IPS DF 6.9 (cell line): ENCODE measurements at places on chromosomes 6 and 20.

GRCh38 chr20:35561671-35562070, 19.8 kb downstream of the ERGIC3 start:
- DNase-seq: no peak
- peaks cover 4% of the 10 kb centered on the region for H3K36me3 ChIP-seq
- no peaks in the 10 kb centered on the region for H3K27me3 ChIP-seq
- H3K4me3 ChIP-seq: no peak overlapping the region

- no peak for DNase-seq
- H3K4me3 ChIP-seq: no peak overlapping the region
- no peaks in the 10 kb centered on the region for H3K27me3 ChIP-seq
- 0 out of 2 replicates have a peak, but pooled peaks cover 1% of the 10 kb centered on the region for H3K4me1 ChIP-seq
- peaks cover 26% of the 10 kb centered on the region for H3K36me3 ChIP-seq
Observed at GRCh38 chr6:131910956-131911355, 40.2 kb downstream of the CCN2 start.

GRCh38 chr6:10170816-10171215, 244.1 kb downstream of the TFAP2A start:
- H3K4me1 ChIP-seq: no peaks in the 10 kb centered on the region
- H3K27ac ChIP-seq: no peak overlapping the region
- DNase-seq: no peak
- H3K4me3 ChIP-seq: no peak overlapping the region

DNA sequence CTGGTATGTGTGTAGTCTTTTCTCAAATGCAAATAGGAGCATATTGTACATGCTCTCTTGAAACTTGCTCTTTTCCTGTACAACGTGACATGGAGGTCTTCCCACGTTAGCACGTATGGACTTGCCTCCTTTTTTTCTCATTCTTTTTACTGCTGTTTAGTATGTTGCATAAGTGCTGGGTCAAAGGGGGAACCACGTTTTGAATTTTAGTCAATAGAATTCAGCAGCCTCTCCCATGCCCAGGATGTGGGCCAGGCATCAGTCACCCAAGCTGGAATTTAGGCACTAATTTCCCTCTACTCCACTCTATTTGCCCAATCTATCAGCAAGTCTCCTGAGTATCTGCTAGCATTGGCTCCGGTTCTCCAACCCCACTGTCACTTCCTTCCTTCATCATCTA, 41.5 kb upstream of the RNF24 start:
- no peaks in the 10 kb centered on the region for H3K36me3 ChIP-seq
- H3K4me3 ChIP-seq: no peak overlapping the region
- H3K4me1 ChIP-seq: 0 out of 2 replicates have a peak, but pooled peaks cover 2% of the 10 kb centered on the region
- no peaks in the 10 kb centered on the region for H3K27me3 ChIP-seq
- H3K27ac ChIP-seq: no peak overlapping the region

- no peaks in the 10 kb centered on the region for H3K27me3 ChIP-seq
- no peaks in the 10 kb centered on the region for H3K36me3 ChIP-seq
- DNase-seq: no peak
- no peak overlapping the region for H3K27ac ChIP-seq
- no peak overlapping the region for H3K4me3 ChIP-seq
Observed at GRCh38 chr20:40650707-40651106, 38.3 kb downstream of the MAFB start.

- H3K4me3 ChIP-seq: peak overlapping the region; percentile 72
- H3K27me3 ChIP-seq: no peaks in the 10 kb centered on the region
- H3K36me3 ChIP-seq: peaks cover 29% of the 10 kb centered on the region
- H3K4me1 ChIP-seq: no peaks in the 10 kb centered on the region
Observed at GRCh38 chr20:49276961-49277785, 684 bp downstream of the ZNFX1 start.

DNA sequence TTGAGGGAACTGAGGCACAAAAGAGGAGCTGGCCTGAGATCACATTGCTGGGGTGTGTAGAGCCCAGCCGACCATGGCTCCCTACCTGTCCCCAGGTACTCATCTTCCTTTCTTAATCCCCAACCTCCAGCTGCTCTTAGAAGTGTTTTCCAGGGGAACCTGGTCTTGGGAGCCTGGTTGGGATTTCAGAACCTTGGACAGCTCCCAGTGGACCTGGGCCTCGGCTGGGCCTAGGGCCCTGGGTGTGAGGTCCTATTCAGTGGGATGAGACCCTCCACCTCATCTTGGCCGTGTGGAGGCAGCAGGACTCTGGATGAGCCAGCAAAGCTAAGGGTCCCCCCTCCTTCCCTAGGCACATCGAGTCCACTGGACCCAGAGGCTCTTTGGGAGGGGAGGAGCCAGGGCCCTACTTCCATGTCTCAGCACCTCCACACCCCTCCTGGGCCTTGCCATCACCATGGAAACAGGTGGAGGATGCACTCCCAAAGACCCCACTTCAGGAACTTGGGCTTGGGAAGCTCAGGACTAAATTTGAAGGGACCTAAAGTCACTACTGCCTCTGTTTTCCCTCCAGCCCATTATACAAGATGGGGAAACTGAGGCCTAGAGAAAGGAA, 38.5 kb downstream of the DLGAP4 start:
- peaks cover under 1% of the 10 kb centered on the region; the same call in 1 of the 2 replicates for H3K4me1 ChIP-seq
- H3K36me3 ChIP-seq: no peaks in the 10 kb centered on the region
- no peak overlapping the region for H3K4me3 ChIP-seq

DNA sequence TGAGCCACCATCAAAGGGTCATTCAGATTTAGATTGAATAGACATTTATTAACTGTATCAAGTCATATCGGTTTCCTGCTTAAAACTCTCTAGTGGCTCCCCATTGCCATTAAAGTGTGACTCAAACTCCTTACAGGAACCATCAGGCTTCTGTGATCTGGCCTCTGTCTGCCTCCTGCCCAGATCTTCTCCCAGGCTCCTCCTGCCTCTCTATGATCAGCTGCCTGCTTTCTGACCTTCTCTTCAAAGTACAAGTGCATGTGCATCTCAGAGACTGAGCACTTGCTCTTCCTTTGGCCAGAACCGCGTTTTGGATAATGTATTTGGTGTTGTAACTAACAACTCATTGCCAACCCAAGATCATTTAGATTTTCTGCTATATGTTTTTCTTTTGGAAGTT, 52.7 kb downstream of the IL20RA start:
- H3K4me3 ChIP-seq: no peak overlapping the region
- no peak for DNase-seq
- H3K27ac ChIP-seq: no peak overlapping the region

DNA sequence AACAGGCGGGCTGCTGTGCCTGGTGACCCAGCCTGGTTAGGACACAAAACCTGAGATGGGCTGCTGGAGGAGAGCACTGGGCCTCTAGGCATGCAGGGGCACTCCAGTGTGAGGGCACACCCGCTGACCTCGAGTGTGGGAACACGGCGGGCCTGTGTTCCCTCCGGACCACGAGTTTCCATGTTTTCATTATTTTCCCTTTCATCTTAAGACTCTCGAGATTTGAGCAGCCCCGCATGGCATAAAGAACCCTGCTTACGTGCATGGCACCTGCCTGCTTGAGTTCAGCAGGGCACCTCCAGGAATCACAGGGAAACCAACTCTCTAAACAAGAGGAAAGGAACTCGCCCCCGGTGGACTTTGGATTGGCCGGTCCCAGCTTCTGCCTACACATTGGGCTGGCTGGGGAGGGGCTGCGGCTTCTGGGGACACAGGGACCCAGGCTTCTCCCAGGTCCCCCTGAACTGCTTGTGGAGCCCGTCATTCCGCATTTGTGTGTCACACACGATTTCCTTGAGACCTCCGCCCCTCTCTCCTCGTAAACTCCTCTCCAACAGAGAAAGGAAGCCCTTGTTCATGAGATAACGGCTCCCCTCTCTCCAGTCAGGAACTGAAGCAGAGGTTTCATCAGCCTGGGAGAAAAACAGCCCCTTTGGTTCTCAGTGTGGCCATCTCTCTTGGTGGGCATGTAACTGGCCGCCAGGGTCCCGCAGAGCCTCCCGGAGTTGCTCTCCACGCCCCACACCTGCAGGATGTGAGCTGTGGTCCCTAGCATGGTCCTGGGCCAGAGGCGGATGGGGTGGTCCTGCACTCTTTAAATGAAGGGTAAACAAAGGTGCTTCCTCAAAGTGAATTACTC, 181.8 kb downstream of the TTLL2 start:
- no peak for DNase-seq
- no peaks in the 10 kb centered on the region for H3K27me3 ChIP-seq
- peaks cover 2% of the 10 kb centered on the region; the same call in 1 of the 2 replicates for H3K4me1 ChIP-seq
- H3K36me3 ChIP-seq: no peaks in the 10 kb centered on the region
- no peak overlapping the region for H3K4me3 ChIP-seq
- no peak overlapping the region for H3K27ac ChIP-seq

GRCh38 chr6:38714239-38715015, 684 bp upstream of the DNAH8 start:
- no peak overlapping the region for H3K27ac ChIP-seq
- DNase-seq: no peak
- peaks cover 20% of the 10 kb centered on the region for H3K27me3 ChIP-seq
- no peak overlapping the region for H3K4me3 ChIP-seq

- no peak for DNase-seq
- H3K27ac ChIP-seq: no peak overlapping the region
- no peaks in the 10 kb centered on the region for H3K36me3 ChIP-seq
- no peaks in the 10 kb centered on the region; the same call in 1 of the 2 replicates for H3K27me3 ChIP-seq
Observed at GRCh38 chr6:108730635-108731515, 117.3 kb upstream of the ARMC2 start.

- no peak overlapping the region for H3K27ac ChIP-seq
- no peak overlapping the region for H3K4me3 ChIP-seq
- H3K4me1 ChIP-seq: no peaks in the 10 kb centered on the region
- H3K27me3 ChIP-seq: no peaks in the 10 kb centered on the region
Observed at GRCh38 chr6:51261691-51262090, 443.0 kb downstream of the TFAP2B start.

GRCh38 chr6:45009576-45009975, 318.6 kb upstream of the RUNX2 start:
- no peaks in the 10 kb centered on the region for H3K27me3 ChIP-seq
- H3K36me3 ChIP-seq: no peaks in the 10 kb centered on the region; the same call in 1 of the 2 replicates
- no peak overlapping the region for H3K27ac ChIP-seq
- no peak for DNase-seq

DNA sequence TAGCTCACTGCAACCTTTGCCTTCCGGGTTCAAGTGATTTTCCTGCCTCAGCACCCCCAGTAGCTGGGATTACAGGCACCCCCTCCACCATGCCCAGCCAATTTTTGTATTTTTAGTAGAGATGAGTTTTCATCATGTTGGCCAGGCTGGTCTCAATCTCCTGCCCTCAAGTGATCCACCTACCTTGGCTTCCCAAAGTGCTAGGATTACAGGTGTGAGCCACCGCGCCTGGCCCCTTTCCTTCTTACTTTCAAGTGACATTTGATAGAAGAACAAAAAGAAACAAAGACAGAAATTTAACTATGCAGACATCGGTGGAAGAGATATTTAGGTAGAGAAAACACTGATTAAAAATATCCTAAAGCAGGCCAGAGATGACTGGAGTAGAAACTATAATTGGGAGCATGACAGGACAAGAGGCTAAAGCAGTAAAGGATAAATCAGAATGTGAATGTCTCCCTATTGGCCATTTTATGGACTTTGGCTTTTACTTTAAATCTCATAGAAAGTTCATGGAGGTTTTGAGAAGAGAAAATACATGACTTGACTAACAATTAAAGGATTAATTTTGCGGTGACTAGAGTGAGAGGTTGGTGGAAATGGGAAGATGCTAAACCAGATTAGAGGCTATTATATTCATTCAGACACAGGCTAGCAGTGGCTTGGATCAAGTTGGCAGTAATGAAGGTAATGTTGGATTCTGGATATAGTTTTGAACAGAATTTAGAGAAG, 2.2 kb upstream of the EYS start:
- H3K4me3 ChIP-seq: no peak overlapping the region
- no peaks in the 10 kb centered on the region for H3K36me3 ChIP-seq
- H3K4me1 ChIP-seq: no peaks in the 10 kb centered on the region
- DNase-seq: no peak

DNA sequence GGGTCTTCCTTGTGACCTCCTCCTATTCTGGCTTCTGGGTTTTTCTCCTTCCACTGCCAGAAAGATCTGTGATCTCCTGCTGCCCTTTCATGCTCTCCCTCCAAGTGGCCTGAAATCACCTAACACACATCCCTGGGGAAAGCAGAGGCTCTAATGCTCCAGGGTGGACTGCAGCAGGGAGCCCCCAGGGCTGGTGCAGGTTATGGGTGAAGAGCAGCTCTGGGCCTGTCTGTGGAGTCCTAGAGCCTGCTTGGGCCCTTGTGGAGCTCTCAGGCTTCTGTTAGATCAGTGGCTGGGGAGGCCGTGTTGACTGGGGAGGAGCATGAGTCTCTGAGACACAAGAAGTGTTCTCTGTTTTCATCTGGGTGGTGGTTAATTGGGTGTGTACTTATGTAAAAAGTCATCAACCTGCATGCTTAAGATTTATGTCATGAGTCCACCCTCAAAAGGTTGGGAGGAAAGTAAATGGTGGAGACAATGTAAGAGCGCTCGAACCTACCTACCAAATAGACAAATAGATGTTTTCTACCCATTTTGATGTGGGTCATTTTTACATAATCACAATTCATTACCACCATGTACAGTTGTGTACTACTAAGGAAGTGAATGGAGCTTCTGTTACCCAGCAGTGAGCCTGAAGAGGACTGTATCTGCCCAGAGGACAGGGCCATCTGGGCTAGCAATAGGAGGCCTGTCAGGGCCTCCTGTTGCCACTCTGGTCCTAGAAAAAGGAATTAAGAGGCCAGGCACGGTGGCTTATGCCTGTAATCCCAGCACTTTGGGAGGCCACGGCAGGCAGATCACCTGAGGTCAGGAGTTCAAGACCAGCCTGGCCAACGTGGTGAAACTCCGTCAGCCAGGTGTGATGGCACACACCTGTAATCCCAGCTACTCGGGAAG, 32.0 kb upstream of the RNF8 start:
- DNase-seq: no peak
- 0 out of 2 replicates have a peak, but pooled peaks cover 2% of the 10 kb centered on the region for H3K36me3 ChIP-seq
- no peaks in the 10 kb centered on the region for H3K27me3 ChIP-seq
- no peak overlapping the region for H3K4me3 ChIP-seq

DNA sequence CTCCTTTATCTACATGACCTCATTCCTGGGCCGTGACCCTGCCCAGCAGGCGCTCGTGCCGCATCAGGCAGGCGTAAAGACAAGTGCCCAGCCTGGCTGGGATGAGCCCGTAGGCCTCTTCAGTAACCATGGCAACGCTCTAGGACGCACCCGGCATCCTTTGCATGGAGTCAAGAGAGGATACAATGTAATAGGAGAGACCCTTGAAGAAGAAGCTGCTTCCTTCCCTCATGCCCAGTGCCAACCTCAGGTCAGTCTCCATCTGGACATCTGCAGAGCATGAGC, 5.0 kb upstream of the LSM14B start:
- H3K27me3 ChIP-seq: no peaks in the 10 kb centered on the region
- H3K4me1 ChIP-seq: no peaks in the 10 kb centered on the region
- DNase-seq: no peak
- H3K4me3 ChIP-seq: no peak overlapping the region

- no peaks in the 10 kb centered on the region for H3K27me3 ChIP-seq
- no peak overlapping the region for H3K27ac ChIP-seq
- no peak overlapping the region for H3K4me3 ChIP-seq
- no peak for DNase-seq
- no peaks in the 10 kb centered on the region for H3K36me3 ChIP-seq
Observed at GRCh38 chr6:44626616-44627015, 239.1 kb downstream of the CDC5L start.

DNA sequence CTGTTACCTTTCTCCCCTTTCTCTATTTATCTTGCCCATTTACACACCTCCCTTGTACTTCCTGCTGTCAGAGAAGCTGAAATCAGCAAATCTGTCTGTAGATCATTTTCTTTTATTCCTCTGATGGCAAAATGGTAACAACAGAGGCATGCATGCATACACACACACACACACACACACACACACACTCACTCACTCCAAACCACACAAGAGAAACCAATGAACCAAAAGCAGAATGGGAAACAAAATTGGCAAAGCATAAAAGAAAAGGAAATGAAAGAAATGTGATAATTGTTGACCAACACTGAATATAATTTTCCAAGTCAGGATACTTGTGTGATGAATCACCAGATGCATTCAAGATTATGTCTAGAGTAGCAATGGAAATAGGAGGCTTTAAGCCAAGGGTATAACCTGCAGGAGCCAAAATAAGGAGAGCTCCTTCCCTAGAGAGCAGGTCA, 172.4 kb downstream of the PLCB4 start:
- no peaks in the 10 kb centered on the region for H3K36me3 ChIP-seq
- no peak overlapping the region for H3K27ac ChIP-seq
- DNase-seq: no peak
- H3K4me1 ChIP-seq: no peaks in the 10 kb centered on the region; the same call in 1 of the 2 replicates
